Mesothelial cell of epicardium (in vitro differentiated cells): ENCODE measurements at places on chromosomes 7 and 10.

GRCh38 chr7:75979759-75980429 lies 14.5 kb downstream of the TMEM120A start:
- no peak for DNase-seq

DNA sequence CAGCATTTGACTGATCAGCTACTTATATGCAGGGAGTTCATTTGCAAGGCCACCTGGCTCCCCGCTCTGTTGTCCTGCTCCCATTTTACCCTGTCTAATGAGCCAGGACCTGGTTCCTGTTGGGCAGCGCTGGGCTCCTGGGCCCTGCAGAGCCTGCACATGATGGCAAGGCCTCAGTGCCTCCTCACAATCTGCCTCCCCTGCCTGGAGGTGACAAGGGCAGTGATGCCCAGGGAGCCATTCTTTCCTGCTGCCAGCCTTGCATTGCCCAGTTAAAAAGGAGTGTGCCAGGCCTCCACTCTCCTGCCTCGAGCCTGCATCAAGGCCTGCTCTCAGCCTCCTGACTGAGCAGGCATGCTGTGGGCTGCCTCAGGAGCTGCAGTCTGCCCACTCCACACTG lies 28.5 kb downstream of the CHAT start:
- no peak for DNase-seq

DNA sequence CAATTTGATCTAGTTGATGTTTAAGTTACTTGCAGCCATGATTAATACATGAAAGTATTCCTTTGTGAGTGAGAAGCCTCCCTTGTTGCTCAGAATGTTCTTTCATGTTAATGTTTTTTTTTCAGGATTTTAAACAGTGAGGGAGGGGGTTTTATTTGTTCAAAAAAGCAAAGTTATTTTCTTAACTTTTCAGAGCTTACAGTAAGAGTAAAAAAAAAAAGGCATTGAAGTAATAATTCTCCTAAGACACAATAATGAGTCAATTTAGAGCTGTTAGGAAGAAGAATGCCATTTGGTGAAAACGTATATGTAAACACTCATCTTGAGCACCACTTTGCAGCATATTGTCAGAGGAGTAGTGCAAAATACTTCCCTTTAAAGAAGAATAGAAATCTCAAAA lies 105.8 kb downstream of the SEMA3A start:
- DNase-seq: no peak

DNA sequence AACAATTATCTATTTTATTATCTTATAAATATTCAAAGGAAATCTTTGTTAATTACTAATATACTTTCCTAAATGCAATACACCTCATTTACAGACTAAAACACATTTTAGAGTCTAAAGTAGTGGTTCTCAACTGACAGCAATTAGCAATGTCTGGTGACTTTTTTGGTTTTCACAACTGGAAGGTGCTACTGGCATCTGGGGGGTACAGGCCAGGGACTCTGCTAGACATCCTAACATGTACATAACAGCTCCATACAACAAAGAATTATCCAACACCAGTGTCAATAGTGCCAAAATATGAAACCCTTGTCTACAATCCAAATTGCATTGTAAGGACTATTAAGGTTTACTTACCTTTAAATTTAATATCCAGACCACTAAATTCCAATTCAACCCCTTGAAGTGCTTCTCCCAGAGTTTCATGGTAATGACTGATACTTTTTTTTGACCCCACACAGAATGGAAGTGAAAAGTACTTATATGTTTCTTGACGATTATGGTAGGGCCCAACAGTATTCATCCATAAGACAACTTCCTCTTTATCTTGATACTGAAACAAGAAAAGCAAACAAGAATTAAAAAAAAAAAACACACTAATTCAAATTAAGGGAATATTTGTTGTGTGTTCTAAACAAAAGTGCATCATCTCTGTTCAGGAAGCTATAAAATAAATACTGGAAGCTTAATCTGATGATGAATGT lies 10.4 kb downstream of the TM9SF3 start:
- no peak for DNase-seq

- no peak for DNase-seq
Measured at GRCh38 chr7:142355328-142355727, 97.5 kb upstream of the PRSS58 start.

GRCh38 chr10:117476716-117477115 lies 65.8 kb upstream of the EMX2 start:
- DNase-seq: no peak

GRCh38 chr7:70867513-70867912 lies 264.4 kb upstream of the GALNT17 start:
- DNase-seq: no peak

- DNase-seq: no peak
Measured at GRCh38 chr7:142838461-142839213, 16.2 kb upstream of the EPHB6 start.

- no peak for DNase-seq
Measured at GRCh38 chr7:112770051-112770450, 20.1 kb downstream of the TMEM168 start.

GRCh38 chr10:108902619-108903285 lies 1020.6 kb downstream of the XPNPEP1 start:
- DNase-seq: no peak

DNA sequence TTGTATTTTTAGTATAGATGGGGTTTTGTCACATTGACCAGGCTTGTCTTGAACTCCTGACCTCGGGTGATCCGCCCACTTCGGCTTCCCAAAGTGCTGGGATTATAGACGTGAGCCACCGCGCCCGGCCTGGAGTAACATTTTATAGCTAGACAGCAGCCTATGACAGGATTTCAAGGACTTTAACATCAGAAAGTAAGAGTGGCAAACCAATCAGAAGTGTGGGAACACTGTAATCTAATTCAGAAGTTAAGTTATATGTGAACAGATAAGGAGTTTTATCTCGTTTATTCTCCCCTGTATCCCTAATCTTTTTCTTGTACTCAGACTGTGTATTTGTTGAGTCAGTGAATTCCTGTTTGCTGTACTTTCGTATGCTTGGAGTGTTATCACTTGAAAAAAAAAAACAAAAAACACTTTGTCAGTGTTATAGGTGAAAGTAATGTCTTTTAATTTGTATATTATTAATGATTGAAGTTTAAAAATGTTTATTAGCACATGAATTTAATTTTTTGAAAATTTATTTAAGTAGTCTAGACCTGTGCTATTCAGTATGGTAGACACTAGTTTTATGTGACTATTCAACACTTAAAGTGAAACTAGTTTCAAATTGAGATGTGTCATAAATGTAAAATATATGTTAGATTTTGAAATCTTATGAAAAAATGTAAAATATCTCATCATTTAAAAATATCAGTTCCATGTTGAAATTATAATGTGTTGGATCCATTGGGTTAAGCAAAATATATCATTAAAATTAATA lies 38.6 kb downstream of the RSBN1L start:
- DNase-seq: no peak

DNA sequence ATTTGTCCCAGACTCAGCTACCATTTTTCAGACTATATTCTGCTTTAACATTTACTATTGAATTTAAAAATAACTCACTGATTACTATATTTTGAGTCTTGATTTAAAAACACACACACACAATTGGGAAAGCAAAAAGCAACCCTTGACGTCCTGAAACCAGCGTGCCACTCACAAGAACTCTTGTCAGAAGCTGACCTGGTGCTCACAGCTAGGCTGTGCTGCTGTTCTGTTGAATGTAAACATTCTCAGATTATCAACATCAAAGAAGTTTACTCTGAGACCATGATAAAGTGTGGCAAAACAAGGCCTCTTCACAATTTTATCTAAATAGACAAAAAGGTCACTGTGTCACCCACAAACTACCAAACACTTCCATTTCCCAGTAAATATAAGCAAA lies 62.6 kb upstream of the CACNA2D1 start:
- no peak for DNase-seq

GRCh38 chr7:109751241-109751640 lies 1181.6 kb downstream of the DNAJB9 start:
- DNase-seq: no peak

DNA sequence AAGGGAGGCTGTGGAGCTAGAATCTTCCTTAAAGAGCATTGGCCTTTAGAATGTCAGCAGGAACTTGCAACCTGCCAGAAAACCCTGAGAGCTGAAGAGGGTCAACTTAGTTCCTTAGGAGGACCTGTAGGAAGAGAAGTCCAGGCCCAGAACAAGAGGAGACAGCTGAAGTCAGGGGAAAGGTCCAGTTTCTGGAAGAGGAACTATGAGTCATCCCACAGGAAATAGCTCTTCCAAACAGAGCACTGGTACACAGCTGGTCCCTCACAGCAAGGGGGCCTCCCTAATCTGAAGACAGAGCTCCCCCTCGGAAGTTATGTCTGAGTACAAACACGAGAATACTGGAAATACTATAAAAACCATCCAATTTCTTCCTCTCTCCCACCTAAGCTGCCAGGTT lies 98.9 kb downstream of the HERPUD2 start:
- no peak for DNase-seq

DNA sequence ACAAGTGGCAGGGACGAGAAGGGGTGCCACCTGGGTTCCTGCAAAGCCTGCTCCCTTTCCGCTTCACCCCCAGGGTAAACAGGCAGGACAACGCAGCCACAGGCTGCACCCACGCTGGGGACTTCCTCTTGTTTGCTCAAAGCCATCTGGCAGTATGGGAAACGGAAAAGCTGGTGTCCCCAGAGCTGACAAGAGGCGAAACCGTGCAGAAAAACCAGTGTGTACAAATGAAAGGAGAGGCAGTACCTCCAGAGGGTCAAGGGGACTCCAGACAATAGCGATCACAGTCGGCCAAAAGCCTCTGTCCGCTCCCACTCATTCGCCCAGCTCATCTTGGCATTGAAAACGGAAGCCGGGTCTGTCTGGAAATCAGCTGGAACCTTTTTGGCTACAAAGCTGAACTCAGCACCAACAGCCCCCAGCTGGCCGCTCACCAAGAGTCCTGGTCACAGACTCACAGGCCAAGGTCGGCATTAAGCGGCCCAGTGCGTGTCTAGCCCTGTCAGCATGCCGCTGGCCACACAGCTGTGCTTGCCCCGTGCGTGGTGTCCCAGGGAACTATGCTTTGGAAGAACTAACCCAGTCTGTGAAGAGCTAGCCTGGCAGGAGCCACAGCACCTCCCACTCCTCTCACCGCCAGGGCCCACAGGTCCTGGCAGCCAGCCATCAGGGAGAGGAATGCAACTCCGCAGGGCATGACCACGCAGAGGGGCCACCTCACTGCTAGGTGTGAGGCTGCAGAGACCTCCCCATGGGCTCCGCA lies 10.4 kb downstream of the TNS3 start:
- DNase-seq: peak; percentile 77

DNA sequence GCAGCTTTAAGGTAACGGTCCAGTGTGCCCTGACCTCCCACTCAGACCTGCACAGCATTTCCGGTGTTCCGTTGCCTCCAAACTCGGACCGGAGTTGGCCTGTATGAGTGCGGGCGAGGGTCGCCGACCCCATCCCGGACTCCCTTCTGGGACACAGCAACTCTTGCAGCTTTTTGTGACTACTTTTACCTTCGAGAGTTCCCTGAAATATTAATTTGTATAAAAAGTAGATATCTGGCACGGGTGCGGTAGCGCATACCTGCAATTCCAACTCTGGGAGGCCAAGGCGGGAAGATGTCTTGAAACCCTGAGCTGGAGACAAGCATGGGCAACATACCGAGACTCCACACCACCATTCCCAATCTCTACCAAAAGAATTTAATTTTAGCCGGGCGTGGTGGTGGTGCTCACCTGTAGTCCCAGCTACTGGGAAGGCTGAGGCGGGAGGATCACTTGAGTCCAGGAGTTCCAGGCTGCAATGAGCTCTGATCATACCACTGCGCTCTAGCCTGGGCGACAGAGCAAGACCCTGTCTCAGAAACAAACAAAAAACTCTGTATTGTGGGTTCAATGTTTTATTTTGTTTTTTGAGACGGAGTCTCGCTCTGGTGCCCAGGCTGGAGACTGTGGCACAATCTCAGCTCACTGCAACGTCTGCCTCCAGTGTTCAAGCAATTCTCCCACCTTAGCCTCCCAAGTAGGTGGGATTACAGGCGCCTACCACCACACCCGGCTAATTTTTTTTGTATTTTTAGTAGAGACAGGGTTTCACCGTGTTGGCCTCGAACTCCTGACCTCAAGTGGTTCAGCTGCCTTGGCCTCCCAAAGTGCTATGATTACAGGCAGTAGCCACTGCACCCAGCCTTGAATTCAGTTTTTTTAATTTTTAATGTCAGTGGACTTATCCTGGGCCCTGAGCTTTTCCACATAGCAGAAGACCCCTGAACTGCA lies 1.1 kb upstream of the PPP1R35 start:
- no peak for DNase-seq

DNA sequence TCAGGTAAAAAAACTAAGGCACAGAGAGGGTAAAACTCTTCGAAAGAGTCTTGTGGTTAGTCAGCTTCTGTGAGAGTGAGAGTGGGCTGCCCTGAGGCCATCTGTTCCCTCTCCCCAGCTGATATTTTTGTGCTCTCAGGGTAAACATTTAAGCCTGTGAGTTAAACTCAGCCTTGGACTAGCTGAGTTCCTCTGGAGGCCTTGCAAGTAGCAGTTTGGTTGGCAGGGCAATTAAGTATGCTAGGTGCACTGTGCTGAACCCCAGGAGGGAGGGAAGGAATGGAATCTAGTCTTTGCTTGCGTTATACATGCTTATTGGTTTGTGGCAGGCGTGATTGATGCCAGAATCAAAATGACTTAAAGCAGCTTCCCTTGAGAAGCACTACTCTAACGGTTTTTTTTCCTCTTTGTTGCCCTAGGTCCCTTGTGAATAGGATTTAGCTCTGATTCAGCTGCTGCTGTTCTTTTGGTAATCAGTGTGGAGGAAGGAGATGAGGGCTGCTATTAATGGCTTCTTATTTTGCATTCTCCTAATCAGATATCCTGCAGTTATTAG lies 140.2 kb downstream of the AUTS2 start:
- peak; percentile 38 for DNase-seq

DNA sequence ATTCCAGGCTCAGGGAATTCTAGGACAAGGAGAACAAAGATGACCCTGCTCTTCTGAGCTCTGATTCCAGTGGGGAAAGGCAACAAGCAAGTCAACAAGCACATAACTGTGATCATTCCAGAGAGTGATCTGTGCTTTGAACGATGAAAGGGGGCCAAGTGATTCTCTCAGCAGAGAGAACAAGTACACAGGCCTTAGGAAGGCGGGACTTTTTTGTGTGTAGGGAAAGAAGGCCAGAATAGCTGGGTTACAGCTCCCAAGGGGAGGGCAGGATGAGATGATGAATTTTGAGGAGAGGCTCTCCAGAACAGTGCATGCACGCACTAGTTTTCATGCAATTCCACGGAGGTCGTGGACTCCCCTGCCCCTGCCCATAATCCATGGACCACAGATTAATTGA lies 565.2 kb downstream of the SDK1 start:
- DNase-seq: no peak
